ENCODE measurements at places on chromosomes 1 and 21. TPM values are rescaled to one million over a fixed set of nuclear protein-coding genes. Genes with fewer than 3 reads are reported as not detected.

- peaks cover 11% of the 10 kb centered on the region for H3K4me1 ChIP-seq
- no peaks in the 10 kb centered on the region for H3K36me3 ChIP-seq
- no peaks in the 10 kb centered on the region for H3K27me3 ChIP-seq
- DNase-seq, result no peak
- no peak overlapping the region for H3K27ac ChIP-seq
These were observed 9.0 kb downstream of the WNT4 start for GRCh38 chr1:22133931-22134324.

DNA sequence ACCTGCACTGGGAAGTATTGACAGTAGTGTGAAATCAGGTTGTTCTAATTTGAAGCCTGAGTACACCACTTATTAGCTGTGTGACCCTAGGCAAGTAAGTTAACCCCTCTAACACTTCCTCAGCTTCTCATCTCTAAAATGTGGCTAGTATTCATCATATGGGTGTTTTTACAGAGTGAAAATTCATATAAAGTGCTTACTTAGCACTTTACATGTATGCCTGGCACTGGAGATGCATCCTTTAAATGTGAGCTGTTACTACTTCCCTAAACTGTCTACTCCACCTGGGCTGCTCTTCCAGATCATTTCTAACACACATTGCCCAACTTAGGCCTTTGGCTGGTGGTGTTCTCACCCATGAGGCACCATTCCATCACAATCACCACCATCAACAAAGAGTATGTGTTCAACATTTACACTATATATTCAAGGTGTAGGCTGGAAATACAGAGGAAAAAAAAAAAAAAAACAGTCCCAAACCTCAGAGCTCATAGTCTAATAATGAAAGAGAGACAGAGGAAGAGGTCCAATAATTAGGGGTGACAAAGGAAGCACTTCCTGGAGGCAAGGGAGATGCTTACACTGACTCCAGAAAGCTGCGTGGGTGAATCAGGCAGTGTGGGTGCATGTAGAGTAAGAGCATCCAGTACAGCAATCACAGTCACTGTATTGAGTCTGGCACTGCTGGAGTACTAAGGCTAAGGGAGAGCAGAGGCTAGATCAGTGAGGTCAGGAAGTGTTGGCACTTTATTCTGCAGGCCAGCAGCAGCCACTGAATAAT lies 3.6 kb downstream of the STX6 start:
- peak; percentile 42 for DNase-seq
- no peak overlapping the region for H3K4me3 ChIP-seq
- H3K36me3 ChIP-seq, result no peaks in the 10 kb centered on the region
- no peak overlapping the region for H3K27ac ChIP-seq

DNA sequence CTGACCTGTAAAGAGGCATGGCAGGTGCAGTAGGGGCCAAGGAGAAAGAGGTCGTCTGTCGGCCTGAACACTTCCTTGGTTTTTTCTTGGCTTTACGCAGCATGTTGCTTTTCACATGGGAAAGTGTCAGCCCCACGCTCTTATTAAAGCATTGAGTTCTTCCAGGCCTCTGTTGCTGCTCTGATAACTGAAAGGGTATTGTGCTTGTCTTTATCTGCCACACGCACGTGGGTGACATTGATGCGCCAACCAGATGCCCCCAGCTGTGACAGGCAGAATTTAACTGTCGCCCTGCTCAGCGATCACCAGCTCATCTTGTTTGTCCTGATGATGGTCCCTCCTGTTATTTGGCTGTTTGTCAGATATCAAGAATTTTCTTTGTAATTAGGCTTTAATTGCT lies 76.5 kb downstream of the GALNT2 start:
- no peaks in the 10 kb centered on the region for H3K36me3 ChIP-seq
- H3K4me3 ChIP-seq, result no peak overlapping the region
- no peaks in the 10 kb centered on the region for H3K27me3 ChIP-seq
- H3K4me1 ChIP-seq, result peaks cover 19% of the 10 kb centered on the region
- H3K27ac ChIP-seq, result no peak overlapping the region
- DNase-seq, result no peak

GRCh38 chr1:3863231-3863935 lies 6.1 kb downstream of the DFFB start:
- no peak overlapping the region for H3K27ac ChIP-seq
- no peaks in the 10 kb centered on the region for H3K27me3 ChIP-seq
- DNase-seq, result no peak
- H3K4me3 ChIP-seq, result no peak overlapping the region

DNA sequence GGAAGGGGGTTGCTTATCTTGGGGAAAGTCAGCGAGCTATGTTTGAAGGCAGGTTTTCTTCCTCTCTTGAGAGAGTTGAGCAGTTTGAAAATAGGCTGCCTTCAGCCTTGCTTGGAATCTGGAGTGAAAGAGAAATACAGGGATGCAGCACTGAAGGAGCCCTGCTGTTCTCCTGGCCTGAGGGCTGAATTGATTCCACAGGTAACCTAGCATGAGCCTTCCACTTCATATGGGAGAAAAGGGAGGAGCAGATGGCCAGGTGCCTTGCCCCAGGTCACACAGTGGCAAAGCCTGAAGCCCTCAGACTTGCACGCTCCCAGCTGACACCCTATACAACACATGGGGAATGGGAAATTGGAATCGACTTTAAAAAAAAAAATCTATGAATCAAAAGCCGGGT lies 88.0 kb upstream of the WLS start:
- H3K4me3 ChIP-seq, result no peak overlapping the region
- H3K27me3 ChIP-seq, result no peaks in the 10 kb centered on the region
- no peaks in the 10 kb centered on the region for H3K36me3 ChIP-seq
- no peak overlapping the region for H3K27ac ChIP-seq

GRCh38 chr1:199205740-199206441 lies 567.1 kb downstream of the PTPRC start:
- no peak for DNase-seq
- H3K4me1 ChIP-seq, result no peaks in the 10 kb centered on the region
- no peaks in the 10 kb centered on the region for H3K27me3 ChIP-seq

Gene C2CD4D
- 0.14 TPM for polyA plus RNA-seq

Gene TRIM63
- polyA plus RNA-seq, result not detected

Gene ABCG1
- 0.08 TPM for polyA plus RNA-seq

All from GM23248 (cell line).